ENCODE measurements at places on chromosomes 4 and X.

DNA sequence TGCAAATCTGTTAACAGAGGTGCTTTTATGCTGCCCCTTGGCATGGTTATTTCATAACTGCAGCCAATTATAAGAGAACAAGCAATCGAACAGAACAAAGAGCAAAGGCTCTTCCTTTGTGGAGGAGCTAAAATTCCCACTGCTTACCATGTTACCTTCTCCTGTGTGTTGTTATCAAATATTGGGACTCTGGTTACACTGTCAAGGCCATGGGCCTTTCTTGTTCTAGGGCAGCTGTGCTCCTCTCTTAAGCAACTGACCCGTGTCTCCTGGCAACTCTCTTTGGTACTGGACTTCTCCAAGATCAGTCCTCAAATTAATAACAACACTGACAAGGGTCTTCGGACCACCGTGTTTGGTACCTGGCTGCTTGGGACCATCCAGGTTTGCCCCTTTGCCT is 12.1 kb upstream of the OPN1LW start:
- H3K4me3 ChIP-seq: no peak overlapping the region
- no peaks in the 10 kb centered on the region for H3K27me3 ChIP-seq
- H3K27ac ChIP-seq: no peak overlapping the region

DNA sequence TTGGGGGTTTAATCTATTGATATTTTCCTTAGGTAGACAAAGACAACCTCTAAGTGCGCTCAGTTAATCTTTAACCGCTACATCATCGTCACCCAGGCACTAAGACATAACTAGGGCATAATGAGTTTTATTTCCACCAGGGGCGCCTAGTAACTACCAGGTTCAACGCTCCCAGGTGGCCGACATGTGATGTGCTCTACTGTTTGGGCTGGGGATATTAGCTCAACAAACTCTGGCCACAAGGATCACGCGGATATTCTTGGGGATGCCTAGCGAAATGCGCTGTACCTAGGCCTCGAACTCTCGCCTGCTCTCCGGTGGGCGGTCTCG is 915 bp upstream of the RAB33B start:
- peak overlapping the region; percentile 98 for H3K27ac ChIP-seq
- DNase-seq: no peak
- peaks cover 46% of the 10 kb centered on the region for H3K4me1 ChIP-seq
- H3K27me3 ChIP-seq: no peaks in the 10 kb centered on the region
- peak overlapping the region; percentile 95 for H3K4me3 ChIP-seq

- no peak for DNase-seq
- no peaks in the 10 kb centered on the region for H3K27me3 ChIP-seq
- H3K4me1 ChIP-seq: peaks cover 34% of the 10 kb centered on the region
- H3K27ac ChIP-seq: peak overlapping the region; percentile 100
- peaks cover 12% of the 10 kb centered on the region for H3K36me3 ChIP-seq
Observed at GRCh38 chr4:105474099-105474518, 247 bp upstream of the PPA2 start.

DNA sequence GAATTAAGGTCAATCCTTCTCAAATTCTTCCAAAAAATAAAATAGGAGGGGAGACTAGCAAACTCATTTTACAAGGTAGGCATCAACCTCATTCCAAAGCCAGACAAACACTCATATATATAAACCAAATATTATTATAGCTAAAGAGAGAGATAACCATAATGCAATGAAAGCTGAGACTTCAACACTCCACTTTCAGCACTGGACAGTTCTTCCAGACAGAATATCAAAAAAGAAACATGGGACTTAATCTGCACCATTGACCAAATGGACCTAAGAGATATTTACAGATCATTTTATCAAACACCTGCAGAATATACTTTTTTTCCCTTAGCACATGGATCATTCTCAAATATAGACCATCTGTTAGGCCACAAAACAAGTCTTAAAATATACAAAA is 15.5 kb upstream of the EDA2R start:
- H3K4me3 ChIP-seq: no peak overlapping the region
- H3K27ac ChIP-seq: no peak overlapping the region
- H3K36me3 ChIP-seq: no peaks in the 10 kb centered on the region
- H3K27me3 ChIP-seq: peaks cover 9% of the 10 kb centered on the region

GRCh38 chr4:30616942-30617646 is 103.1 kb upstream of the PCDH7 start:
- no peak overlapping the region for H3K27ac ChIP-seq
- no peaks in the 10 kb centered on the region for H3K4me1 ChIP-seq
- H3K36me3 ChIP-seq: no peaks in the 10 kb centered on the region
- no peak overlapping the region for H3K4me3 ChIP-seq

DNA sequence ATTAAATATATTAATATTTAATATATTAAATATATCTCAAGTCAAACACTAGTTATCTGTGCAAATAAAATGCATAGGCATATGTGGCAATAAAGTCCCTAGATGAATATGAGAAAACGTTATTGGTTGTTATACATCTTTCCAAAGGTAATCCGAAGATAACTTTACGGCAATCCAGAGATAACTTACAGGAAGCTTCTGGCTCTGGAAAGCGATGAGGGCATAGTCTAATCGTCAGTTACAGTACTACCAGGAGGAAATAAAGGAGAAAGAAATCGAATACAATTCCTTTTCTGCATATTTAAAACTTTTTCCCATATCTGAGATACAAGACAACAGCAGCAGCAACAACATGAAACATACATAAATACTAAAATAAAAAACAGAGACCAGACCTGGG is 35.3 kb downstream of the CNOT6L start:
- peaks cover 59% of the 10 kb centered on the region for H3K4me1 ChIP-seq
- no peak for DNase-seq
- H3K36me3 ChIP-seq: peaks cover 27% of the 10 kb centered on the region
- H3K27ac ChIP-seq: peak overlapping the region; percentile 53
- no peaks in the 10 kb centered on the region for H3K27me3 ChIP-seq

GRCh38 chr4:152807294-152807829 is 27.6 kb downstream of the ARFIP1 start:
- peaks cover 22% of the 10 kb centered on the region for H3K4me1 ChIP-seq
- DNase-seq: no peak
- H3K27ac ChIP-seq: peak overlapping the region; percentile 71

DNA sequence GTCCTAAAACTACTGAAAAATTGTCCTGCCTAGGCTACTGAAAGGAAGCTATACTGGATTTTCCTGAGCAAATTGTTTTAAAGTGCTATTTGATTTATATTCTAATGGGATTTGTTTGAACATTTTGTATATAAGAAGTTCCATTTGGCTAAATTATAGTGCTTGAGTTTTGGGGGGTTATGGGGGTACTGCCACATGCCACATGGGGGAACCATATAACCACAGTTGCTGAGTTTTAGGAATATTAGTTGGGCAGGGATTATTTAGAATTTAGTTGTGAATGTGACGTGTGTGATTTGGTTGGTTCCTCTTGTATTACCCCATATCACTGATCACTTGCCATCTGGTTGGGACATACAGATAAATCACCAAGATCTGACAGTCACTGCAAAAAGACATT is 224.5 kb upstream of the TAPT1 start:
- no peak overlapping the region for H3K27ac ChIP-seq
- DNase-seq: no peak
- H3K4me3 ChIP-seq: no peak overlapping the region
- H3K4me1 ChIP-seq: no peaks in the 10 kb centered on the region
- H3K27me3 ChIP-seq: no peaks in the 10 kb centered on the region
- H3K36me3 ChIP-seq: no peaks in the 10 kb centered on the region

GRCh38 chr4:150826306-150826705 is 188.8 kb downstream of the LRBA start:
- H3K27ac ChIP-seq: no peak overlapping the region
- H3K4me3 ChIP-seq: no peak overlapping the region
- no peak for DNase-seq
- no peaks in the 10 kb centered on the region for H3K27me3 ChIP-seq

- peak overlapping the region; percentile 99 for H3K27ac ChIP-seq
- H3K4me1 ChIP-seq: peaks cover 37% of the 10 kb centered on the region
- H3K27me3 ChIP-seq: peaks cover 2% of the 10 kb centered on the region
- H3K4me3 ChIP-seq: peak overlapping the region; percentile 98
- peak; percentile 83 for DNase-seq
- H3K36me3 ChIP-seq: peaks cover 50% of the 10 kb centered on the region
Observed at GRCh38 chr4:2469192-2469984, 482 bp downstream of the RNF4 start.

DNA sequence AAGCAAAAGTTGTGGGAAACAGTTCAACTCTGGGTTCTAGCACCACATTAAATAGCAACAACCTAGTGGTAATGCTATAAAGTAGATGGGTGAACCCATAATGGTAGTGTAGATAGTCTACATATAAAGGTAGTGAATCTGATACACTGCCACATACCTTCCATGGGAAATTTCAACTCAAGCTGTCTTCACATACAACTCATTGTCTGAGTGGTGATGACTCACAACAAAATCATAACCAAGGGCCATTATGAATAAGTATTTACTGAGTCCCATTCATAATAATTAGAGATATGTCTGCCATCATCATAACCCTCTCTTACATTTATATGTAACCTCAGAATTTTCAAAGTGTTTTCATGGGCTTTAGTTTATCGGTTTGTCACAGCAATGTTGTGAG is 34.8 kb downstream of the EGF start:
- H3K36me3 ChIP-seq: no peaks in the 10 kb centered on the region
- no peak overlapping the region for H3K4me3 ChIP-seq
- DNase-seq: no peak
- peaks cover 3% of the 10 kb centered on the region for H3K27me3 ChIP-seq
- H3K27ac ChIP-seq: no peak overlapping the region

- H3K36me3 ChIP-seq: no peaks in the 10 kb centered on the region
- H3K27me3 ChIP-seq: no peaks in the 10 kb centered on the region
- H3K4me3 ChIP-seq: no peak overlapping the region
- peaks cover 2% of the 10 kb centered on the region for H3K4me1 ChIP-seq
Observed at GRCh38 chr4:5821665-5822358, 71.1 kb downstream of the CRMP1 start.

DNA sequence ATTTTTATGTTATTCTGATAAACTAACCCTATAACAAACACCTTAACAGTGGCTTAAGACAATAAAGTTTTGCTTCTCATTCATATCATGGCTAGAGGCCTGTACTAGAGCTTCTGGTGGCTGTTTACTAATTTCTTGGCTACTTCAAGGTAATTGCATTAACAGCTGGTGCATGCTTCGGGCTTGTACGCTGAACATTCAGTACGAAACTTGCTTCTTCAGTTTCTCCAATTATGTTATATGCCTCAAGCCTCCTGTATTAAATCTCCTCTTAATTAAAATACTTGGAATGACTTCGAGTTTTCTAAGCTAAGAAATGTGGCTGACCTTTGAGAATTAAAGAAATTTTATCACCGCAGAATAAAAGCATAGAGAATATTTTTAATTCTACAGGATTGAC is 138.9 kb upstream of the TRAM1L1 start:
- H3K36me3 ChIP-seq: no peaks in the 10 kb centered on the region

- no peaks in the 10 kb centered on the region for H3K36me3 ChIP-seq
- no peak overlapping the region for H3K27ac ChIP-seq
- no peak overlapping the region for H3K4me3 ChIP-seq
- no peak for DNase-seq
Observed at GRCh38 chr4:63123441-63123840, 1285.8 kb downstream of the TECRL start.

DNA sequence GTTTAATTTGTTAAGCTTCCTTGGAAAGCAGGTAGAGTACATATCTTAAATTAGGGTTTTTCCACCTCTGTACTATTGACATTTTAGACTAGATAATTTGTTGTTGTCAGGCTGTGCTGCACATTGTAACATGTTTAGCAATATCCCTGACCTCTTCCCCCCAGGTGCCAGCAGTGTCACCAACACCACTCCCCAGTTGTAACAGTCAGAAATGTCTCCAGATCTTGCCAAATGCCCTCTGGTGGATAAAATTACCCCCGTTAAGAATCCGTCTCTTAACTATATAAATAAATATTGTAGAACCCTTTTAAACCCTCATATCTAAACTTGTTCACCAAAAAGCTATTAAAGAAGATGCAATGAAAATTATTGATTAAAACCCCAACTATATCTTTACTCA is 161.5 kb downstream of the ARHGAP6 start:
- DNase-seq: no peak
- H3K4me3 ChIP-seq: no peak overlapping the region
- H3K4me1 ChIP-seq: no peaks in the 10 kb centered on the region
- no peaks in the 10 kb centered on the region for H3K36me3 ChIP-seq
- H3K27ac ChIP-seq: no peak overlapping the region
- H3K27me3 ChIP-seq: no peaks in the 10 kb centered on the region

- no peak overlapping the region for H3K27ac ChIP-seq
- no peaks in the 10 kb centered on the region for H3K36me3 ChIP-seq
- peaks cover 67% of the 10 kb centered on the region for H3K27me3 ChIP-seq
- H3K4me3 ChIP-seq: no peak overlapping the region
- no peak for DNase-seq
Observed at GRCh38 chrX:140507982-140508305, 3.1 kb upstream of the SOX3 start.

DNA sequence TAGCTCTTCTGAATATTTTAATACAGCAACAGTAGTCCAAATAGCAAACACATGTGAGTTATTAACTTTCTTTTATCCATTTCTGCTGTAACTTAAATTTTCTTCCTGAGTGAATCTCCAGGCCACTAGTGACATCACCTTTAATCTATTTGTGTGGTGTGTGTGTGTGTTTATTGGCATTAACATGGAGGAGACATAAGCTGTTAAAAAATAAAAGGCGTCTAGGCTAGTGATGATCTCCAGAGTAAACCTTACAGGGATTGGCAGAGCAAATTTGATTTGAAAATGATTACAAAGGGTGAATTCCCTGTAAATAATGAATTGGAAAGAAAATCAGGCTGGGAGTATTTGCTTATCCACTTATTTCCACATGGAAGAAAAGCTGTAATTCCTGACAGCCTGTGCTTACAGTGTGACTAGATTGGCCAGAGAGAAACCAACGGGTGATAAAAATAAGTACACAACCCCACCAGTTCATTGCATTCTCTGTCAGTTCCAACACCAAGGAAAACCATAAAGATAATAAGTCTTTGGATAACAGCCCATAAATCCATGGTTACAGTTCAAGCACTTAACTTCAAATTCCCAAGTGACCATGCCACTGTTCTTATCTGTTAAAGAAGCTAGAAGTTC is 186.1 kb downstream of the ENOX2 start:
- H3K4me1 ChIP-seq: no peaks in the 10 kb centered on the region
- H3K27ac ChIP-seq: no peak overlapping the region
- DNase-seq: no peak

- H3K4me3 ChIP-seq: peak overlapping the region; percentile 22
- H3K27me3 ChIP-seq: no peaks in the 10 kb centered on the region
- peaks cover 42% of the 10 kb centered on the region for H3K4me1 ChIP-seq
- DNase-seq: no peak
- H3K36me3 ChIP-seq: peaks cover 11% of the 10 kb centered on the region
- H3K27ac ChIP-seq: peak overlapping the region; percentile 97
Observed at GRCh38 chr4:2788101-2788500, 4.8 kb upstream of the SH3BP2 start.

DNA sequence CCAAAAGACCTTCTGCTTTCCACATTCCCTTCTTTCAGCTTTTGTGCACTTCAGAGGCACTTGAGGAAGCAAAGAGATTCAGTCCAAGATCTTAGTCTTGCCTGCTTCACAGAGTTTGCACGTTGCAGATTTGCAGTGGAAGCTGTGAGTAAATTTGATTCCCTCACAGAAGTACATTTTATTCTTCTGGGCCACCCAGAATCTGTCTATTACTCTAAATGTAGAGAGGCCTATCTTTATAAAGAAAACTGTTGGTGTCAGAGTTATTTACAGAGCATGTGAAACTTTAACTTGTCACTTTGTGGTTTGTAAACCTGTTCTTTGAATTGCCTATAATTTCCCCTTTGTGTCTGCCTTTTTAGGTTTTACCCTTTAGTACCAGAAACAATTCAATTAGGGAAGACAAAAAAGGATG is 15.5 kb downstream of the SPRY1 start:
- peaks cover 49% of the 10 kb centered on the region for H3K4me1 ChIP-seq
- peak overlapping the region; percentile 51 for H3K4me3 ChIP-seq
- H3K36me3 ChIP-seq: peaks cover 10% of the 10 kb centered on the region
- no peak for DNase-seq

Data from activated naive CD8-positive, alpha-beta T cell treated with anti-CD3 and anti-CD28 coated beads for 36 hours (primary cell).